ENCODE measurements at places on chromosomes 1 and 21. TPM values are rescaled to one million over a fixed set of nuclear protein-coding genes. Genes with fewer than 3 reads are reported as not detected.
A peak's percentile ranks its signal among the peaks of the same experiment; 100 is the strongest.

KRTAP13-2 gene
- total RNA-seq = not detected

TMEM269 gene
- total RNA-seq = 0.15 TPM

LIN28A gene
- not detected for total RNA-seq

CLEC20A gene
- not detected for total RNA-seq

GRCh38 chr1:90132306-90132705 is 137.4 kb downstream of the ZNF326 start:
- DNase-seq = no peak

- DNase-seq = no peak
Observed at GRCh38 chr1:50747394-50747793, 212.7 kb downstream of the FAF1 start.

DNA sequence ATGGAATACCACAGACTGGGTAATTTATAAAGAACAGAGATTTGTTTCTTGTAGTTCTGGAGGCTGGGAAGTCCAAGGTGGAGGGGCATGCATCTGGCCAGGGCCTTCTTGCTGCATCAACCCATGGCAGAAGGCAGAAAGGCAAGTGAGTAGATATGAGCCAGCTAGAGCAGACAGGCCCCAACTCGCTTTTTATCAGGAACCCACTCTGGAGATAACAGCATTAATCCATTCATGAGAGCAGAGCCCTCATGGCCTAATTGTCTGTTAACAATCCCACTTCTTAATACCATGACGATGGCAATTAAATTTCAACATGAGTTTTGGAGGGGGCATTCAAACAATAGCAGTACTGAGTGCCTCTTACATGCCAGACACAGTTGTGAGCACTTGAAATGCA is 87.2 kb upstream of the SOX13 start:
- DNase-seq = no peak

GRCh38 chr1:212667223-212668139 is 32.2 kb downstream of the BATF3 start:
- peak; percentile 44 for DNase-seq

GRCh38 chr1:7373251-7373650 is 397.8 kb upstream of the VAMP3 start:
- no peak for DNase-seq

DNA sequence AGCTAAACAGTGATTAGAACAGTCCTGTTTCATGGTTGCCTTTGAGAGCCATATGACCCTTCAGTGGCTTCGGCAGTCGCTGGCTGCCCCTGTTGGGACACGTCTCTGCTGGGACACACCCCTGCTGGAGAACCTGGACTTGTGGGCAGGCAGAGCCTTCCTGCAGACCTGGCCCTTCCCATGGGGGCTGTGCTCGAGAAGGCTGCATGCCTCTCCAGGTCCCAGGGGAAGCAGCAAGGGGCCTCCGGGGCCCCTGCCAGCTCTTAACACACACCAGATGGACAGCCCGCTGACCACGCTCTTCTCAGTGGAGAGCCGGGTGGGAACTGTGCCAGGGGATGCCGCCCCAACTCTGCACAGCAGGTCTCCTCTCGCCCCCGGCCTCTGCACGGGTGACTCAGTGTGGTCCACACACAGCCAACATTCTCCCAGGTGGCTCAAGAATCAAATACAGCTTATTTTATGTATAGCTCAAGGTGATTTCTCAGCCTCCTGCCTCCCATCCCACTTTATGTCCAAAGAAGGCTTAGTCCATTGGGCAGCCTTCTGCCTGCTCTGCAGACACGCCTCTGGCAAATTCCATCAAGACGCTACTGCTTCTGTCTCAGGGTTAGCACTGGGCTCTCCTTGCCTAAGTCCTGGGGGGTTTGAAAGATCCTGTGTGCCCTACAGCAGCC is 450.8 kb downstream of the KIF26B start:
- no peak for DNase-seq

GRCh38 chr21:36034211-36034913 is 26.0 kb downstream of the SETD4 start:
- no peak for DNase-seq

- DNase-seq = no peak
Observed at GRCh38 chr21:16454399-16454798, 724.6 kb downstream of the USP25 start.

- DNase-seq = no peak
Observed at GRCh38 chr1:220991959-220992704, 112.9 kb downstream of the HLX start.

GRCh38 chr1:2935751-2936390 is 85.4 kb upstream of the ACTRT2 start:
- DNase-seq = no peak

DNA sequence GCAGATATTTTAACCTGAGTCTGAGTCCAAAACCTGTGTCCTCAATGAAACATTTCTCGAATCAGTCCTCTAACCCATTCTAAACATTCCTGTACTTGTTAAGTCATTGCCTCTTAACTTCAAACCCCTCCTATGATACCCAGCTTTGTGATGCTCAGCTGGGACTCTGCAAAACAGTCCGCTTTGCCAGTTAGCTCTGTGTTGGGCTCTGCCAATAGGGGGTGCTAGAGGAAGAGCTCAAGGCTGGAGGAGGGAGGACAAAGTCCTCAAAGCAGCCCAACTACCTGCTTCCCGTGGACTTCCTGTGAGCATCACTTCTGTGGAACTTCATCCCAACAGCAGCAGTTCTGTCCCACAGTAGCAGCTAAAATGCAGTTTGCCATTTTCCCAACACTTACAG is 38.1 kb upstream of the SYT14 start:
- peak; percentile 48 for DNase-seq

DNA sequence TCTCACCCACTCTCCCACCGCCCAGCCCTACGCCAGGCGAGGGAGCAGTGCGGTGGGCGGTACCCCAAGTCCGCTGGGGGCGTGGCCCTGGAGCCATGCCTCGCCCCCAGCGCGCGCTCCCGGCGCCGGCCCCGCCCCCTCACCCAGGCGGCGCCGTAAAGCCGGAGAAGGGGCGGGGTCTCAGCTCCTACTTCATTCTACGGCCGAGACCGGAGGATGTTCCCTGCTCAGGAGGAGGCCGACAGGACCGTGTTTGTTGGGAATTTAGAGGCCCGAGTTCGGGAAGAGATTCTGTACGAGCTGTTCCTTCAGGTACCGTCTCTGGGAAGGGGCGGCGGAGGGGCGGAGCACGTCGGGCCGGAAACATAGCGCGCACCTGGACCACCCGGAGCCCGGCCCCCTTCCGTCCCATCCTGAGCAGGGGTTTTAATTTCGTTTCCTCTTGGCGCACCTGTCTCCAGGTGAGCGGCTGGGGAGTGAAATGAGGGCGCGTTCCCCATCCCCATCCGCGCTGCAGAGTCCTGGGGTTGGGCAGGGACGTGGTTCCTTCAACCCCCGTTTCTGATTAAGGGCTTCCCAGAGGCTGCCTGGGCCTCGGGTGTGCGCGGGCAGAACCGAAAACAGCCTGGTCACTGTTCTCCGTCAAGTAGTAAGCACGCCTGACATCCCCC is at the start of gene RBM11:
Gene RBM11 (plus strand): TSS at position 187 of the 671 bp plus-strand sequence. CDS start 30 bp downstream, at position 217.
- peak; percentile 79 for DNase-seq

DNA sequence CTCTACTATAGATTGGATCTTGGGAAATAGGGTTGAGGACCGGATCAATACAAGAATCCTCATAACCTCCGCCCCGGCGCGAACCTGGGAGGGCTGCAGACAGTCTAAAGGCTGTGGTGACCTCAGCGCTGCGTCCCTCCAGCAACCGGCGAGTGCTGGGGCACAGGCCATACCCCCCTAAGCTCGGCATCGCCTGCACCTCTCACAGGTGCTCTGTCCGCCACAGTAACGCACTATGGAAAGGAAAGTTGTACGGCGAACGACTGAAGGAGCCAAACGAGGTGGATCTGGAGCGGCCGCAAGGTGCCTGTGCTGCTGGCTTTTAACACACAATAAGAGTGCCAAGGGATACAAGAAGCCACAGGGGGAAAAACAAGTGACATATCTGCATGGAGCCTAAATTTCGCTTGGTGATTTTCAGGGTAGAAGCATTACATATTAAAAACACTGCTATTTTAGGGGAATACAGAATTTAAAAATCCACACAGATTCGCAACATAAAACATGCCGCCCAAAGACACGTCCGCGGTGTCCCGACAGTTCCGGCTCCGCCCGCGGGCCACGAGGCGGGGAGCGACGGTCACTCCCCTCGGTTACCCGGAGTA is 1.4 kb upstream of the RBM15 start:
- DNase-seq = peak; percentile 56

- DNase-seq = no peak
Observed at GRCh38 chr1:162145280-162145965, 75.9 kb downstream of the NOS1AP start.

GRCh38 chr21:21412096-21412495 is 413.9 kb downstream of the NCAM2 start:
- DNase-seq = no peak

DNA sequence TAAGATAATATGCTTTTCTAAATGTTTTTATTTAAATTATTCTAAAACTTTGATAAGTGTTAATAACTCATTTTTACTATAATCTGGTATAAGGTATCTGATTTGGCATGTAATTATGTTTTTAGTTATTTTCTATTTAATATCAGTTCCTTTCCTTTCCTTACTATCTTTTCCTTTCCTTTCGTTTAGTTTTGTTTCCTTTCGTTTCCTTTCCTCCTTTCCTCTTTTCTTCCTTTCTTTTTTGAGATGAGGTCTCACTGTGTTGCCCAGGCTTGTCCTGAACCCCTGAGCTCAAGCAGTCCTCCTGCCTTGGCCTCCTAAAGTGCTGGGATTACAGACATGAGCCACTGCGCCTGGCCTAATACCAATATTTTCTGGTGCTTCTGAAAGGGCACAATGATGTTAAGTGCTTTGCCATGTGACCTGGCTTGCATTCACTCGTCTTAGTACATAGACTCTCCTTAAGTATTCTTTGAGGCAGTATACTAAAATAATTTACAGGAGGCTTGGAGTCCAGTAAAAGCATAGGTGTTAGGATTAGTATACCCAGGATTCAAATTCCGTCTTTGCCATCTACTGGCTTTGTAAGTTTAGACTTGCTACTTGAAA is 18.7 kb downstream of the MIER1 start:
- DNase-seq = no peak

GRCh38 chr1:10502206-10502605 is 27.5 kb downstream of the PEX14 start:
- DNase-seq = no peak

DNA sequence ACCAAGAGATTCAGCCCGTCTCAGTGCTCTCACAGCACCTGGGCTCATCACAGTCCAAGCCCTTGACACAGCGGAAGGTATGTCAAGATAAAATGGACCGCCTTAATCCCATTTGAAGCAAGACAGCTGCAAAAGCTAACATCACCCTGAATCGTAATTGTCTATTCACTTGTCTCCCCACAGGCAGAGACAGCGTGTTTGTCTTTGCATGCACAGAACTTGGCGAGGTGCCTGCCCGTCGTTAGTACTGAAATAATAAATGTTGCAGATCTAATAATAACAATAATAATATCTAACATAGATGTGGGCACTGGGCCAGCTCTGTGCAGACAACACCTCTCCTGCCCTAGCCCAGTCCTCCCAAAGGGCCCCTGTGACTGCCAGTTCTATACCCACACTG is 271.7 kb downstream of the NPHP4 start:
- no peak for DNase-seq

GRCh38 chr21:44814498-44815023 is 3.3 kb downstream of the SUMO3 start:
- DNase-seq = no peak

DNA sequence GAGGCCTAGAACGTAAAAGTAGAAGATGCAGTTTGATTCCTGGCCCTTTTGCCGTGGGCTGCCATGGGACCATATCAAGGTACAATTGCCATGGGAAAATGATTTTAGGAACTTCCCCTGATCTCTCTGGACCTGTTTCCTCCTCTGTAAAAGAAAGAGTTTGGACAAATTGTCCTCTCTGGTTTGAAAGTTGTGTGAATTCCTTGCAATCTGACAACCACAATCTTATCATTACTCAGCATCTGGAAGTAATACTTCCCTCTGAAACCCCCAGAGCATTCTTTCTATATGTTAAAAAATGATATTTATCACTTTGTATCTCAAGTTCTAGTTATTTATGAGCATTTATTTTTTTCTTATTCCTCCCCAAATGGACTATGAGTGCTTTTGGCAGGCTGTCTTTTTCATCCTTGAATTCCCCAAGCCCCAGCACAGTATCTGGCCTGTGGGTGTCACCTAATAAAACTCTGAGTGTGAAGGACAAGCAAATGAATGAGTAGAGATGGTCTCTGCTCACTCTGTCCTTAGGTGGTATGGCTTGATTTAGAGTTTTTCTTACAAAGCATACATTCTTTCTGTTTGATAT is 181.1 kb downstream of the DYRK1A start:
- DNase-seq = no peak
